ENCODE measurements at places on chromosomes 11 and 22. TPM values are rescaled to one million over a fixed set of nuclear protein-coding genes. Genes with fewer than 3 reads are reported as not detected.
A peak's percentile ranks its signal among the peaks of the same experiment; 100 is the strongest.

DNA sequence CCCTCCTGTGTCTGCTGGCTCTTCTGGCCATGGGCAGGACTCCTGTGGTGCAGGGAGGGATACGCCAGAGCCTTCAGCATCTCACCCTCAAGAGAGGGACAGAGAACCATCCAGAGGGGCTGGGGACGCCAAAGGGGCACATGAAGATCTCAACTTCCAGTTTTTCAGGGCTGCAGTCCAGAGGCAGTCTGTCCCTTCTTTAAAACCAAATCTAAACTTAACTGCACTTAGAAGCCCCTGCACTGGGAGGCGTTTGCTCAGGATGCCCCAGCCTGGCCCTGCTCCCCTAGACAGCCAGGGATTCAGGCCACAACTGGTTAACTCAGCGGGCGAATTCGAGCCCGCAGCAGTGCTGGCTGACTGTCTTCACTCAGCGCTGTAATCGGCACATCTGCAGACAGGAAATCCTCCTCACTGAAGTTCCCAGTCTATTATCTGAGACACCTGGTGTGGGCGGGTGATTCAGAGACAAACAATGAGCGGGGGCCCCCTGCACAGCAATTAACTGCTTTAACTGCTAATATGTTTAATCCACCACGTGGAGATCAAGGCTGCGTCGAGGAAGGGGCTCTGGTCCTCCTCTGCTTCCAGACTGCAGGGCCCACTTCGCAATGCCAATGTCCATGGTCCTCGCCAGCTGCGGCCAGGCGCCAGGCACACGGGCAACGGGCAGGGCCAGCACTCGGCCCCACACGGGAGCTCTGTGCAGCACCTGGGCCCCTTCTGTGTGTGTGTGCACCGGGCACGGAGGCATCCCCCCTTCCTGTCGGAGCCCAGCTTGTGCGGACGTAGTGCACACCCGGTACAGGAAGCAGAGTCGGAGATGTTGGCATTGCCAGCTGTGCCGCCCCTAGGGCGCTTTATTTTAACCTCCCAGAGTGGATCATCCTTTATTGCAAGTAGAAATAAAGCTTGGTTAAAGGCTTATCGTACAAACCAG is 36.9 kb upstream of the GNB1L start:
- H3K36me3 ChIP-seq = peaks cover 11% of the 10 kb centered on the region
- no peak overlapping the region for H3K4me3 ChIP-seq
- H3K27me3 ChIP-seq = no peaks in the 10 kb centered on the region
- H3K4me1 ChIP-seq = no peaks in the 10 kb centered on the region
- no peak overlapping the region for H3K27ac ChIP-seq
- DNase-seq = no peak

DNA sequence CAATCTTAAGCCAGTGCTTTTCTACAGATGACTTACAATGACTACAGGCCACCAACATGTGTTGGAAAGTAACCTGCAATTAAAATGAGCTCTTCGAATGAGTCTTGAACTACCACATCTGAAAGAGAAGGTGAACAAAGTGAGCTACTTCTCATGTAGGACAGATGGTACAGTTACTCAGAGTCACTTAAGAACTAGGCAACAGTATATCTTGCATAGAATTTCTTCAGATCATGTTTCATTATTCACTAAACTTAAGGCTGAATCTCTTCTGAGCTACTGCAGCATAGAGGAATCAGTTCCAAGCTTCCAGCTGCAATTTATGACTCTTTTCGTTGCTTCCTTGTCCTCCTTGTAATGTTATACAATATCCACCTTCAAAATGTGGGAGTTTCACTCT is 270.9 kb downstream of the TTC28 start:
- no peaks in the 10 kb centered on the region for H3K4me1 ChIP-seq
- H3K36me3 ChIP-seq = no peaks in the 10 kb centered on the region
- H3K27me3 ChIP-seq = no peaks in the 10 kb centered on the region
- no peak overlapping the region for H3K4me3 ChIP-seq

DNA sequence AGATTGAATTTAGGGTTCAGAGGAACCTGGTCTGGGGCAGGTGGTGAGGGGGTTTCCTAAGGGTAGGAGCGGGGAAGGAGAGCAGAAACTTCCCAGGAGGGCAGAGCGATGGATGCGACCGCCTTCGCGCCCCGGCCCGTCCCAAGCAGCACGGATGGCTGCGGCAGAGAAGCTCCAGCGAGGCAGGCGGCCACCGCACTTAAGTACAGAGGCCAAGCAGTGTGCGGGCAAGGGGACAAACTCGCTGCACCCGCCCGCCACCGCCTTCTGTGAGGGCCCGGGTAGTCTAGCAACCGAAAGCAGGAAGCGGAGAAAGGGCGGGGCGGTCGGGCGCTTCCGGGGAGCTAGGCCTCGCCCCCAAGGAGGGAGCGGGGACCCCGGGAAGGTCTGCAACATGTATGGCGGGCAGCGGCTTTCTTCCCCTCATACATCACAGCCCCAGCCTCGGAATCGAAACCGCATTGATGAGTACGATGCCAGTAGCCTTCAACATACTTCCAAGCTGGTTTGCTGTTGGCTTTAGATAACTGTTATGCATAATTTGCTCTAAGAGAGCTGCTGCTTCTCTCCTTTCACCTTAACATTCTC is at the start of gene AGBL2:
TSS of gene AGBL2 (minus strand) at position 288 of the 588 bp plus-strand sequence. CDS start 719 bp downstream, outside the sequence.
- H3K4me3 ChIP-seq = peak within 1 kb of the TSS; percentile 68
- DNase-seq = peak; percentile 86
- peaks cover 40% of the 10 kb centered on the region for H3K36me3 ChIP-seq
- no peaks in the 10 kb centered on the region for H3K4me1 ChIP-seq
- no peaks in the 10 kb centered on the region for H3K27me3 ChIP-seq
- peak within 1 kb of the TSS; percentile 76 for H3K27ac ChIP-seq

DNA sequence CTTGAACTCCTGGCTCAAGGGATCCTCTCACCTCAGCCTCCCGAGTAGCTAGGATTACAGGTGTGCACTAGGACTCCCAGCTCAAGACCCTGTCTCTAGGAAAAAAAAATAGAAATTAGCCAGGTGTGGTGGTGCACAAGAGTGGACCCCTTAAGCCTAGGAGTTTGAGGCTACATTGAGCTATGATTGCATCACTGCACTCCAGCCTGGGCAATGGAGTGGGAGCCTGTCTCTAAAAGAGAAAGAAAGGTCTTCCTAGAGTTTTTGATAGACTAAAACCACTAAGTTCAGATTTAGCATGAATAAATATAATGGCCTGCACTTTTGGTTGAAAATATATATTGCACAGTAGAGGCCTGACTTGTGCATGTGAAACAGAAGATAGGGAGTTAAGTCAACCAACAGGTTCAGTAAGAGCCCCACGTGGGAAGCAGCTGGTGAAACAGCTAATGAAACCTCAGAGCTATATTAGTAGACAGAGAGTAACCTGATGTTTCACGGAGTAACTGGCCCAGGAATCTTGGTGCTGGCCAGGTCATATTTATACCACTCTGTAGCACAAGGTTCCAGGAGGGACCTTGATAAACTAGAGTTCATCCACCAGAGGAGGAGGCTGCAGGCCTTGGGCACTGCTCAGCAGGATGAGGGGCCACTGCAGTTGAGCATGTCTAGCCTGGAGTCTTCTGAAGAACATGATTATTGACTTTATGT is 4.6 kb upstream of the MICAL3 start:
- H3K27ac ChIP-seq = no peak overlapping the region
- no peak overlapping the region for H3K4me3 ChIP-seq
- peaks cover 43% of the 10 kb centered on the region for H3K4me1 ChIP-seq
- no peaks in the 10 kb centered on the region for H3K36me3 ChIP-seq
- no peak for DNase-seq
- no peaks in the 10 kb centered on the region for H3K27me3 ChIP-seq

DNA sequence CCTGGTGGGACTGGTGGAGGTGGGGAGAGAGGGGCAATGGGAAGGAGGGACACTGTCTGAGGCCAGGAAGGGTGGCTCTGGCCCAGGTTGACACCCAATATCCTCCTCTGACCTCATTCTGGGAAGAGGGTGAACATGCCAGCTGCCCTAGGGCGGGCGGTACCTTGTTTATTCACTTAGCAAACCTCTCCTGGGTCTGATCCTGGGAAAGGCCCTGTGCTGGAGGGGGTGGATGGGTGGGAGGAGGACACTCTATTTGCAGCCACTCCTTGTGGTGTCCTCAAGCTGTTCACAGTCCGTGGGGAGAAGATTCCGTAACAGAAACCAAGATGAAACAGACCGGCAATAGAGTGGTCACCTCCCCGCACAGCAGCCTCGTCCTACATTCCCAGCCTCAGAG is 49.7 kb upstream of the EIF3D start:
- no peak for DNase-seq
- H3K4me3 ChIP-seq = no peak overlapping the region
- H3K36me3 ChIP-seq = no peaks in the 10 kb centered on the region
- H3K27ac ChIP-seq = no peak overlapping the region

DNA sequence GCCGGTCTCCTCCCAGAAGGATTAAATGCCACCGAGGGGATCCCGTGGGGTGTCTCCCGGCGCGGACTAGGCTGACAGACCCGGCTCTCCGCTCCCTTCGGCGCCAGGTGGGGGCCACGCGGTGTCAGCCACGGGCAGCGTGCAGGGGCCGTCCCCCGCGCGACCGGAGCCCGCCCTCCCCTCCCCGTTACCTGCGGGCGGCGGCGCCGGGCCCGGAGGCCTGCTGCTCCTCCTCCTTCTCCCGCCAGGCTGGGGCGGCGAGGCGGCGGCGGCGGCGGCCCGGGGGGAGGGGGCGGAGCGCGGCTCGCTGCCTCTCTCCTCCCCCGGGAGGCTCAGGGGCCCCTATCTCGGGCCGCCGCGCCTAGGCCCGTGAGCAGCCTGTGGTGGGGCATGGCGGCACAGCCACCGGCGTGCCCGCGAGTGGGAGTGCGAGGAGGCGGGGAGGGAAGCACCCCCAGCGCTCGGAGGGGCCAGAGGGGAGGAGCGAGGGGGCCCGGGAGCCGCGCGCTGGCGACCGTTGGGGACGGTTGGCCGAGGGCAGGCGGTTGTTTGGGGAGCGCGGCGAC is 450 bp downstream of the ZBTB44 start:
- peaks cover 46% of the 10 kb centered on the region for H3K4me1 ChIP-seq
- peak overlapping the region; percentile 94 for H3K27ac ChIP-seq
- H3K27me3 ChIP-seq = no peaks in the 10 kb centered on the region
- H3K36me3 ChIP-seq = no peaks in the 10 kb centered on the region

DNA sequence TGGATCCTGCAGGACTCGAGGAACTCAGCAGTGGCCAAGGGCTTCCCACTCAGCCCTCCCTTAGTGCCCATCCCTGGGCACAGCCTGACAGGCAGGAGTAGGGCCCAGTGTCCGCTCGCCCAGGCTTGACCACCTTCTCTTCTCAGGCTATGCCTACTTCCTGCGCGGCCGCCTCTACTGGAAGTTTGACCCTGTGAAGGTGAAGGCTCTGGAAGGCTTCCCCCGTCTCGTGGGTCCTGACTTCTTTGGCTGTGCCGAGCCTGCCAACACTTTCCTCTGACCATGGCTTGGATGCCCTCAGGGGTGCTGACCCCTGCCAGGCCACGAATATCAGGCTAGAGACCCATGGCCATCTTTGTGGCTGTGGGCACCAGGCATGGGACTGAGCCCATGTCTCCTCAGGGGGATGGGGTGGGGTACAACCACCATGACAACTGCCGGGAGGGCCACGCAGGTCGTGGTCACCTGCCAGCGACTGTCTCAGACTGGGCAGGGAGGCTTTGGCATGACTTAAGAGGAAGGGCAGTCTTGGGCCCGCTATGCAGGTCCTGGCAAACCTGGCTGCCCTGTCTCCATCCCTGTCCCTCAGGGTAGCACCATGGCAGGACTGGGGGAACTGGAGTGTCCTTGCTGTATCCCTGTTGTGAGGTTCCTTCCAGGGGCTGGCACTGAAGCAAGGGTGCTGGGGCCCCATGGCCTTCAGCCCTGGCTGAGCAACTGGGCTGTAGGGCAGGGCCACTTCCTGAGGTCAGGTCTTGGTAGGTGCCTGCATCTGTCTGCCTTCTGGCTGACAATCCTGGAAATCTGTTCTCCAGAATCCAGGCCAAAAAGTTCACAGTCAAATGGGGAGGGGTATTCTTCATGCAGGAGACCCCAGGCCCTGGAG is 3.3 kb upstream of the SMARCB1 start:
- H3K36me3 ChIP-seq = no peaks in the 10 kb centered on the region
- no peak for DNase-seq

GRCh38 chr11:131955904-131956303 is 585.5 kb downstream of the NTM start:
- H3K27me3 ChIP-seq = no peaks in the 10 kb centered on the region
- DNase-seq = no peak
- H3K36me3 ChIP-seq = no peaks in the 10 kb centered on the region
- no peak overlapping the region for H3K4me3 ChIP-seq
- H3K27ac ChIP-seq = no peak overlapping the region

GRCh38 chr11:96199563-96200025 is 143.4 kb downstream of the MAML2 start:
- no peak for DNase-seq
- H3K36me3 ChIP-seq = no peaks in the 10 kb centered on the region
- peaks cover 13% of the 10 kb centered on the region for H3K4me1 ChIP-seq
- no peak overlapping the region for H3K27ac ChIP-seq
- no peak overlapping the region for H3K4me3 ChIP-seq

GRCh38 chr11:21614961-21615360 is 577.9 kb upstream of the ANO5 start:
- no peaks in the 10 kb centered on the region for H3K27me3 ChIP-seq
- no peaks in the 10 kb centered on the region for H3K4me1 ChIP-seq
- no peaks in the 10 kb centered on the region for H3K36me3 ChIP-seq
- no peak for DNase-seq

GRCh38 chr22:42074132-42074811 is at the start of gene PHETA2:
TSS of gene PHETA2 (plus strand) at chr22:42074248. CDS start at chr22:42077294, 3,046 bp downstream.
- H3K27ac ChIP-seq = peak within 1 kb of the TSS; percentile 93
- no peaks in the 10 kb centered on the region for H3K36me3 ChIP-seq
- no peaks in the 10 kb centered on the region for H3K27me3 ChIP-seq
- no peak for DNase-seq
- peak within 1 kb of the TSS; percentile 75 for H3K4me3 ChIP-seq

GRCh38 chr11:121696177-121696871 is 243.6 kb upstream of the SORL1-AS1 start:
- peak overlapping the region; percentile 73 for H3K27ac ChIP-seq
- DNase-seq = peak; percentile 64
- no peaks in the 10 kb centered on the region for H3K27me3 ChIP-seq
- peak overlapping the region; percentile 26 for H3K4me3 ChIP-seq

- no peaks in the 10 kb centered on the region for H3K27me3 ChIP-seq
- no peak overlapping the region for H3K4me3 ChIP-seq
- no peaks in the 10 kb centered on the region for H3K36me3 ChIP-seq
- DNase-seq = peak; percentile 64
- H3K27ac ChIP-seq = peak overlapping the region; percentile 73
- H3K4me1 ChIP-seq = no peaks in the 10 kb centered on the region
These were observed 15.0 kb downstream of the LRRC32 start for GRCh38 chr11:76655501-76656049.

SHISA8 gene
- not detected for total RNA-seq

MRGPRX3 gene
- not detected for total RNA-seq

DRICH1 gene
- total RNA-seq = 0.83 TPM
